Activated CD4-positive, alpha-beta memory T cell treated with anti-CD3 and anti-CD28 coated beads, Interleukin-2, amount 10 ng/mL, durations not matched to agents 7 days and 5 days (primary cell): ENCODE measurements at places on chromosomes 1 and 21.
A peak's percentile ranks its signal among the peaks of the same experiment; 100 is the strongest.

DNA sequence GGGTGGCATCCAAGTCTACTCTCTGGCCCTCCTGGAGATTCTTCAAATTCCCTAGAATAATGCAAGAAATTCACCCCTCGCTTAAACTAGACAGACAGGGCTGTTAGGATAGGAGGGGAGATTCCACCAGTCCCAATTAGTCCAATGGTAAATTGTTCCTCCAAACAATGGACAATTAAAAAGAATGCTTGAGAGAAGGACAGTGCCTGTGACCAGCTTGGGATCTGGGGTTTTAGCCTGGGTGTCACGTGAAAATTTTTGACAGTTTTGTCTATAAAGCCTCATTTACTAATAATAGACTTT, 177.7 kb upstream of the RAB4A start:
- DNase-seq = no peak

DNA sequence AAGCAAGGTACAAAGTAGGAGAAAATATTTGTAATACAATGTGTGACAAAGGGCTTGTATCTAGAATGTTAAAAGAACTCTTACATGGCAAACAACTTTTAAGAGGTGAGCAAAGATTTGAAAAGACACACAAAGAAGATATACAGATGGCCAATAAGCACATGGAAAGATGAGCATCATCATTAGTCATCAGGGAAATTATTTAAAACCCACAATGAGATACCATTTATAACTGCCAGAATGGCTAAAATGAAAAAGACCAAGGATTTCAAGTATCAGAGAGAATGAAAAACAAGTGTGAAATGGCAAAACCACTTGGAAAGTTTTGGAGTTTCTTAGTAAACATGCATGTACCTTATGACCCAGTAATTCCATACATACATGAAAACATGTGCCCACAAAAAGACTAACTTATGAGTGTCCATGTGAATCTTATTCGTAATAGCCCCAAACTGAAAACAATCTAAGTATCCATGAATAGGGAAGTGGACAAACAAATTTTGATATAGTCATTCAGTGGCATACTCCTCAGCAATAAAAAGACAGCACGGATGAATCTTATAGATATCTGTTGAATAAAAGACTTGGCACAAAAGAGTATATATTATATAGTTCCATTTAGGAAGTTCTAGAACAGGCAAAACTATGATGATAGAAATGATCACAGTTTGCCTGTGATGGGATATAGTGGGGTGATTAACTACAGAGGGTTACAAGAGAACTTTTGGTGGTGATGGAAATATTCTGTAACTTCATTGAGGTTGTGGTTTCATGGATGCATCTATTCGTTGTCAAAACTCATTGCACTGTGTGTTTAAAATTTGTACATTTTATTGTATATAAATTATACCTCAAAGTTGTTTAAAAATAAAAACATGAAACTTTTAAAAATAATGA, 82.0 kb downstream of the DISP1 start:
- DNase-seq = no peak

DNA sequence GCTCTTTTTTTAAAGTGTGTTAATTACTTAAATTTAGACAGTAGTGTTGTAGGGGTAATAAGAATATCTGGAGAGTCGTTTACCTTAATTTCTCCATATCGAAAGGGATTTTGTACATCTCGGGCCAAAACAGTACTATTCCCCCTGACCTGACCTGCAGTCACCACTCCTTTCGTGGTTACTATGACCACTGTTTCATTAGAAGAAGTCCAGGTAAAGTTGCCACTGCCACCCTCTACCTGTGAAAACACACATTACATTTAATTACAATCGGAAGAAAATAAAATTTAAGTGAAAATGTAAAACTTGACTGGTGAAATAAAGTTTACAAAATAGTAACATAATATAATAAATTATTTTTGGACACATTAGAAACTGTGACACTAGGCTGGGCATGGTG, 37.2 kb downstream of the NUP210L start:
- no peak for DNase-seq

DNA sequence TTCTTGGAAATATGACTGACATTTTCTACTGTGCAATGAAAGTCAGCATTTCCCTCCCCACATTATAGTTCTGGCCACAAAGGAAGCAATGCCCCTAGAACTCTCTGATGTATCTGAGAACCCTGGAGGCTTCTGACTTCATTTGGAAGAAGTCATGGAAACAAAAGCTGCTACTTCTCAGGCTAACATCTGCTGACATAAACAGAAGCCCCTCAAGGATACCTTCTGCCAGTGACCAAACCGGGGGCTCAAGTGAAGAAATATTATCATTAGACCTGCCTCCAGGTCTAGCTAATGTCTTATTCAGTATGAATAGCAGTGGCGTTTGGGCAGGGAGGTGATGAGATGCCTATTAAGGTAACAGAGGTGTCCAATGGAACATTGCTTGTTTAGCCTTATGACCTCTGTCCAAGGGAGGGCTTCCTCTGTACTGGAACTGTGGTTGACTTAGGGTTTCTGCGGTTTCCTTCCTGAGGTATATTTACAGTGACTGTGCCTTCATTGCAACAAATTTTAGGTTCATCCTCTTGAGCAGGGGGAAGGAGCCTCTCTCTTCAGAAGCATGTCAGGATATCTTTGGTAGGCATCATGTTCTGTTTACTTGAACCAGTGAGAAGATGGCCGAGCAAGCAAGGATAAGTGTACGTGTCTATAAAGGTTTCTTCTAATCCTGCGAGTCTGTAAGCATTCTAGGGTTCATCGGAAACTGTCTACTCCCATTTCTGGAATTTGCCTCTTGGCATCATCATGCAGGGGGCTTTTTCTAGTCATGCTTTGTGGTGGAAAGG, 161.7 kb downstream of the PBX1 start:
- no peak for DNase-seq

- no peak for DNase-seq
Observed at GRCh38 chr1:16430606-16431005, 6.6 kb downstream of the SPATA21 start.

DNA sequence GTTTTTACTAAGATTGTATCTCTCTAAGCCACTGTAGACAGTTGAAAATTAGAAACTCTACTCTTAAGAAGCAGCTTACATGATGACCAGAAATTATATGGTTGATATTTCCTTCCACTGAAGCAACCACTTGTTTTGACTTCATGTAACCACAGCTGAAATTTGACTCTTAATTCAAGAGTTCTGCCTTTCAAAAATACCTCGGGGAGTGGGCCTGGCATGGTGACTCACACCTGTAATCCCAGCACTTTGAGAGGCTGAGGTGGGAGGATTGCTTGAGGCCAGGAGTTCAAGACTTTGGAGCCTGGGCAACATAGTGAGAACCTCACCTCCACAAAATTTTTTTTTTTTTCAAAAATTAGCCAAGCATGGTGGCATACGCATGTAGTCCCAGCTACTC, 4.3 kb downstream of the AMPD1 start:
- no peak for DNase-seq

GRCh38 chr1:223038288-223039006, 104.6 kb downstream of the TLR5 start:
- DNase-seq = no peak

- DNase-seq = no peak
Observed at GRCh38 chr1:55741516-55741915, 526.4 kb upstream of the USP24 start.

DNA sequence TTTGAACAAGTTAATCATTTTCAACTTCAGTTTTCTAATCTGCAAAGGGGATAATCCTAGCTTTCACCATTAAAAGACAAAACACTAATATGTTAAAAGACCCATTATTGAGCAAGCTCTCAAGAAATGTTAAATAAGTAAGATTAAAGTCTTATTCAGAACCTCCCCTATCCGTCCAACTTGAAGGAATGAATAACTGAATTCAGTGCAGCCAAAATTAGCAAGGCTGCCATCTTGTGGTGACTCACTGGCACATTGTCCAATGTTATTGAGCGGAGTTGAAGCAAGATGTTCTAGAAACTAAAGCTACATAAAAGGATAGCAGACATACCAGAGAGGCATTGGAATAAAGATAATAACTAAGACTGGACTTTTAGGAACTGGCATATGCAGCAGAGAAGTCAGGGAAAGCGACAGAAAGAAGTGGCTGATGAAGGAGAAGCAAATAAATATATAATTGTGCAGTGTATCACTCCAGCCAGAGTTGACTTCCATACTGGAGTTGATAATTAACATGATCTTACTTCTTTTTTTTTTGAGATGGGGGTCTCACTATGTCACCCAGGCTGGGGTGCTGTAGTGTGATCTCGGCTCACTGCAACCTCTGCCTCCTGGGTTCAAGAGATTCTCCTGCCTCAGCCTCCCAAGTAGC, 8.2 kb upstream of the CAP1 start:
- peak; percentile 58 for DNase-seq

GRCh38 chr1:186014370-186015037, 280.3 kb downstream of the HMCN1 start:
- DNase-seq = no peak

DNA sequence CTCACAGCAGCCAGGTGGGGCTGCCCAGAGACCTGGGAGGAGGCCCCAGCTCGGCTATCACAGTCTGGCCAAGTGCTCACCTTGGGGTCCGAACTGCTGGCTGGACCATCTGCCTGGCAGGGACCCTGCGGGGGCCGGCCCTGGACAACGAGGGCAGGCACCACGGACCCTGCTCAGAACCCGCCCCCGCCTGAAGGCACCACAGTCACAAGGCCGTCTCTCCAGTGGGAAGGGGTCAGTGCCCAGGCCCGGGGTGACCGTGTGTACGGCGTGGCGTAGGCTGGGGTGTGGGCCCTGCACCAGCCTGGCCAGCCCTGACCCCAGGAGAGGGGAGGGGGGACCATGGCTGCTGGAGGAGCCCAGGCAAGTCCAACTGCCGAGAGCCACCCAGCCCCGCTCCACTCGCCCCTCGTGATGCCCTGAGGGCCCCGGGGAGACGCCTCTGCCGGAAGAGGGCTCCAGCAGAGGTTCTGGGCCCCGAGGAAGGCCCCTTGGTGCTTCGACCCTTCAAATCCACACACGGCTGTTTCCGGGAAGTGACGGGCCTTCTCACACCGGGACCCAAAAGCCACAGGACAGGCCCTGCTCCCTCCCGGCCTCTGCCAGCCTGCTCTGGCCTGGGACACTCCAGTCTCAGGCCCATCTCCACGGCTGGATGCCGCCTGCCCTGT, 11.2 kb upstream of the RNF223 start:
- no peak for DNase-seq

- DNase-seq = peak; percentile 78
Observed at GRCh38 chr1:234725177-234726132, 115.5 kb upstream of the IRF2BP2 start.

DNA sequence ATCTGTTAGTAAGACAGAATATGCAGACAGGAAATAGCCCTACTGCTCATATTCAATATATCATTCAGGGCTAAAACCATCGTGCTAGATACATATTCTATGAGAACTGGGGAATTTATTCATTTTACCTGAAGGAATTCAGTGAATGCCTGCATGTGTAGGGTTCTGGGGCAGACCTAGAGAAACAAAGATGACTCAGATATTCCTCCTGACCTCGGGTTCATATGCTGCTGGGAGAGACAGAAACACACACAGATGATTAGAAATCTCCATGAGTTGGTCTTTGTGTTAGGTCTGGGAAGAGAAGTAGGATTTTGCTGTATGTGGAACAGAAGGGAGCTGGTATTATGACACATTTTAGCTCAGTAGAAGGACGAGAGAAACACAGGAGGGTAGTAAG, 176.5 kb upstream of the ST6GALNAC5 start:
- DNase-seq = no peak

DNA sequence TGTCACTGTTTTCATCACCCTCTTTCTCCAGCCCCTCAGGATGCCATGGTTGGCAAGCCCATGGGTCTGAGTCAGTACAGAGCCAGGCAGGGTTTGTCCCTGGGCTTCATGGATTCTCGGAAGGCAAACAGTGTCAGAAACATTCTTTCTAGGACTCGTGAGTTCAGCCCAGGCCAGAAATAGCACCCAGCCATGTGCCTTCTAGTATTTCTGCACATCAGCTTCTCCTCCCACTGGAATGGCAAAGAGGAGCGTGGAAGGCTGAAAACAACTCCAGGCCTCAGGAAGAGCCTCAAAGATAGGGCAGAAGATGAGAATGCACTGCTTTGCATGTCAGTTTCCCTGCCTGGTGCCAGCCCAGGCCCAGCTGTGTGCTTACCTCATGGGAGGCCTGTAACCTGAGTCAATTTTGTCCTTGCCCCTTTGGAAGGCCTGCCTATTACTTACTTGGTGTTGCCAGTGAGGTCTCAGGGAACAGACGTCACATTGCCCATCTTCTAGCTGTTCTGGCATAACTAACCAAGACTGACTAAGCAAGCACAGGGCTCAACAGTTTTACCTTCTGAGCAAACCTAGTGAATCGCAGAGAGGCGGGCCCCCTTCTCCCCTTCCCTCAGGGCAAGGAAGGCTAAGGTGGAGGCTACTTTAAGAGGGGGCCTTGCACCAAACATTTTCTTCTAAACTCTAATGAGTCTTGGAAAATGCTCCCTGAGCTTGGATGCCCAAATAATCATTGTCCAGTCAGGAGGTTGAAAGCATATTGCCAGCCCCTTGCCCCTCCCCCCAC, 42.4 kb downstream of the GLUL start:
- DNase-seq = no peak

DNA sequence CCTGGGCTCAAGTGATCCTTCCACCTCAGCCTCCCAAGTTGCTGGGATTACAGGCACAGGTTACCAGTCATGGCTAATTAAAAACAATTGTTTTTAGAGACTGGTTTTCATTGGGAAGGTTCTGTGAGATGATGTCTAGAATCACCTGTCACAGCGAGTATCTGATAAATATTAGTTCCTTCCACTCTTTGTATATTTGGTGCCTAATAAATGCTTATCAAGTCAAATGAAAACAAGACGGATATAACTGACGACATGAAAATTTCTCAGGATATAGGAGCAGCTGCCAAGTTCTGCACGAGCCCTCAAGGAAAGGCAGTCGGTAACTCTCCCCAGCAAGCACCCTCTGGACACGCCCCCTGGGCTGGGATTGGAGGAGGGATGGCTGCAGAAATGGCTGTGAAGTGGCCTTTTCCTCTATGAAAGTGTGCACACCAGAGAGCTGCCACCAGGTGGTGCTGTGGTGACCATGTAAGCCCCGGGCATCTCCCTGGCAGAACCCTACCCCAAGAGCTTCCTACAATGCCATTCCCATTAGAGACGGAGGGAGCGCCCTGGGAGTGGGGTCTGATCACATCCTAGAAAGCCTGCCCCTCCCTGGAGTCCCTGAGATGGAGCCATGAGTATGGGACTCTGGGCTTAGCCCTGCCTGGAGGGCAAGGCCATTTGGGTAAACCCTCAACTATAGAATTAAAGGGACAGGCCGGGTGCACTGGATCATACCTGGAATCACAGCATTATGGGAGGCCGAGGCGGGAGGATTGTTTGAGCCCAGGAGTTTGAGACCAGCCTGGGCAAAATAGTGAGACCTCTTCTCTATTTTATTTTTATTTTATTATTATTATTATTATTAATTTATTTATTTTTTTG, 50.9 kb downstream of the HTR6 start:
- DNase-seq = peak; percentile 87
